ENCODE measurements at places on chromosomes 3 and 15. TPM values are rescaled to one million over a fixed set of nuclear protein-coding genes. Genes with fewer than 3 reads are reported as not detected.

Gene RTP1
- not detected for total RNA-seq

Gene PRTG
- not detected for total RNA-seq

Gene CADPS
- not detected for total RNA-seq

GRCh38 chr3:151037746-151038477, 47.6 kb upstream of the MED12L start:
- ATAC-seq: no peak

GRCh38 chr3:107028626-107029025, 348.6 kb upstream of the CCDC54 start:
- ATAC-seq: no peak

DNA sequence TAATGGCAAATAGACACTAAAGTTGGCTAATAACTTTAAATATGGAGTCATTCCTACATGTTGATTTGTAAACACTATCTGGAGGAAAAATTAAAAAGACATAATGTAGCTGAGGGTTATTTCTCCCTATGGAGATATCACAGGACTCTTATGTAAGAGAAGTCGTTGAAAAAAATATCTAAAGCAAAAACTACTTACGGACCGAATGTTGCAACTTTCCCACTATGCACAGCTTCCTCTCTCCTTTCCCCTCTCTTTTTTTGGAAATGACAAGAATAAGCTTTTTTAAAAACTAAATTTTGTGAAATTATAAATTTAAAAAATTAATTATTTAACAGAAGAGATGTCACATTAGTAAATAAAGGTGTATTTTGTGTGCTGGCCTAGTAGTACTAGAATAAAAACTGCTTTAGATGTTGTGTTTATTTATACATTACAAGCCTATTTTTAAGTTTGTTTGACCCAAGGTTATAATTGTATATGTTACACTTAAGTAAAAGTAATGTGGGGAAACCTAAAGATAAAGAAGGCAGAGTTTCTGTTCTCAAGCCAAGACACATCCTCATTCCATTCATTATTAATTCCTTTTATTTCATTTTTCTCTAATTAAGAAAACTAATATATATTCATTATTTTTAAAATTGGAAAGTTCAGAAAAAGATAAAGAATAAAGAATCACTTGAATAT, 20.7 kb upstream of the PPARG start:
- ATAC-seq: no peak

DNA sequence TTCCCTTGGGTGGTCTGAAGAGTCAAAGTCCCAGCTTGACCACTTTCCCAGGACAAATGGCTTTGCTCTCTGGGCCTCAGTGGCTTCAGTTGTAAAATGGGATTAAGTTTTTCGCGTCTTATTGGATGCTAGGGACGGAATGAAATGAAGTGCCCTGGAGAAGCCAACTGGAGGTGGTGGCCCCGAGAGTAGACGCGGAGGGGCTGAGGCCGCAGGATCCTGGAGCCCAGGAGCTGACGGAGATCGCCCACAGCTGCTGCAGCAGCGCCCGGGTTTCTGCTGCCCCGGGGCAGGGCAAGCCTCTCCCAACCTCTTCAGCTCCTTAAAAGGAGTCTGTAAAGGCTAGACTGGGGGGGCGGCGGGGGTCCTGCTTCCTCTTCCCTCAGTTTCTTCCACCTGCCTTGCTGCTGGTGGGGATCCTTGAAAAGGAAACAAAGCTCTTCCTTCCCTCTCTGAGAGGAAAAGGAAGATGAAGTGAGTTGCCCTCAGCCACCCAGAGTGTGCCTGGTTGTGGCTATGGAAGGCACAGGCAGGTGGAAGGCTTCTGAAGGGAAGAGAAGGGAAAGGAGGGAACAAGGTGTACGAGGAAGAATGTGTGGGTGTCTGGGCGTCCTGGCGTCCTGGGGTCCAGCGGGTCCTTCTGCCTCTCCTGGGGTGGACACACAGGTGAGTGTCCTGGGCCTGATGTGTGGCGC, 967 bp upstream of the BNC1 start:
- ATAC-seq: no peak

- no peak for ATAC-seq
Observed at GRCh38 chr3:154783521-154783931, 296.6 kb upstream of the MME start.

DNA sequence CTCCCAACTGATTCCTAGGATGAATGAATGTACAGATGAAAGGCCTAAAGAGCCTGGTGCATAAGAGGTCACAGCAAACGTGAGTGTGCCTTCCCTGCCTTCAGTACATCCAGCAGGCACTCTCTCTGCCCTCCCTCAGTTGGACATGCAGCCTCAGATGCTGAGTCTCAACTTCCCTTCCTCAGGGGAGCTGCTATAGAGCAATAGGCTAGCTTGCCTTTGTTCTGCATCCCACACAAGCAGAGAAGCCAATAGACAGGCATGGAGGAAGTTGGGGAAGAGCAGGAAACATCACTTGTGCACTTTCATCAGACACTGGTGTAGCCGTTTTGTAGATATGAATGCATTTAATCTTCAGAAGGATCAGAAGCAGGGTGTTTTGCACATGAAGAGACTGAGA, 147.5 kb upstream of the THBS1 start:
- ATAC-seq: no peak

- no peak for ATAC-seq
Observed at GRCh38 chr3:63878394-63879060, 14.9 kb downstream of the ATXN7 start.

- no peak for ATAC-seq
Observed at GRCh38 chr3:185880600-185880999, 55.8 kb upstream of the IGF2BP2 start.

GRCh38 chr15:96296264-96296663, 34.2 kb upstream of the NR2F2 start:
- no peak for ATAC-seq

DNA sequence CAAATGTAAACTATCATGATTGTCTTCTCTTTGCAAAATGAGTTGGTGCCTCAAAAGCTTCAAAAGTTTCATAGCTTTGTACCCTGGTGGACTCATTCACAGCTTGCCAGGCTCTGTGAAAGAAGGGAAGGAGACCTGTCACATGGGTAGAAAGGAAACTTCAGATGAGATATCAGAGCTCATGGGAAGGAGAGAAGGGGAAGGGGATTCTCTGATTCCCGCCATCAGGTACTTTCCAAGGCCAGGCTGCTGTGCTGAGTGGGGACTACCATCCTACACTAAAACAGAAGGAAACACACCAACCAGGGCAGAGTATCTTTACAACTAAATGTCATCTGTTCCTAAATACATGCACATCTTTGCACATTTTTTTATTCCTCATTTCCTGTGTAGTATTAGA, 9.2 kb downstream of the ILDR1 start:
- ATAC-seq: no peak

DNA sequence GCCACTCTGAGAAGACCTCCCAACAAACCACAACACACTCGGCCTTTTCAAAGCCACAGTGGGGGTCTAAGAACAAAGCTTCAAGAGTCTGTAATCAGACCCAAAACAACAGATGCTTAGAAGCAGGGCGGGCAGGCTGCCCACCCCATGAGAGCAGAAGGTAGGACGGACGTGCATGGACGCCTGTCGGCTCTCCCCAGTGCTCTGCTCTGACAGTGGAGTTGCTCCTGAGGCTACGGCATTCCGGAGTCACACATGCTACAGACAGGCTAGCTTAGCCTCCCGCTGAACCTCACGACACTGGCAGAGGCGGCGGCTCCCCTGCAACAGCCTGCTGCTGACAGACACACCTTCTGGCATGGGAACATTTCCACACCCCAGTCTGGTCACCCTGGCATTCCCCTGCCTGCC, 33.5 kb downstream of the SLCO2A1 start:
- no peak for ATAC-seq

GRCh38 chr3:128232376-128233178, 79.3 kb downstream of the EEFSEC start:
- no peak for ATAC-seq

- ATAC-seq: no peak
Observed at GRCh38 chr3:144229330-144229729, 257.7 kb downstream of the DIPK2A start.

Gene ALCAM
- total RNA-seq: 11.9 TPM

DNA sequence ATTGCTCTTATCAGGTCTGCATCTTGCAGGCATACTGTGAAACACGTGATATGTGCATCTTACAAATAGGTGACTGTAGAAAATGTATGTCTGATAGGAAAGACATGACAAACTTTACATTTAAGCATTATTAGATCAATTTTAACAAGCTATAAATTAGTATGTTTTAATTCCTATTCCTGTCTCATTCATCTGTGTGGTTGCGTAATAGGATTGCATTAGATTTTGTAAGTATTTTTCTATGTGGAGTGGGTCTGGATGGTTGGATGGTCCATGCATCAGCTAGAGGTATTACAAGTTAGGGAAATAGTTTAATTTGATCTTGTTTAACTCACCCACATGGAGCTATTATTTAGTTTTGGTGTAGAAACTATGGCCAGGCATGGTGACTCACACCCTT, 18.8 kb downstream of the ASTE1 start:
- no peak for ATAC-seq

DNA sequence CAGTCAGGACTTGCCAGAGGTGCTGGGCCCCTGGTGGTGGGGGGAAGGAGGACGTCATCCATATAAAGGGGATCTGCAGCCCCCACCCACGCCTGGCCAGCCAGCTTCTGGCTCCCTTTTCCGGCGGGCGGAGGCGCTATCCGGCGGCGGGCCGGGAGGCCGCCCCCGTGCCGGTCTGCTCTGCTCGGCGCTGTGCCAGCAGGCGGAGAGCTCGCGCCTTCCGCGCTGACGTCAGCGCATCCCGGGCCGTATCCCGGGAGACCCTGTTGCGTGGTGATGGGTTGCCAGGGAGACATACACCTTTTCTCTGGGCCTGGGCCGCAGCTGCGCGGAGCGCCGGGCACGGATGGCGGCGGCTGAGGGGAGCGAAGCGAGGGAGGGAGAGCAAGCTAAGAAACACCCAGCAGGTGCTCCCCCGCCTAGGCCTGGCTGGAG, 1.1 kb downstream of the FAM131A start:
- ATAC-seq: no peak

Gene ZPLD1
- not detected for total RNA-seq

GRCh38 chr3:11157421-11157820, 3.1 kb downstream of the HRH1 start:
- no peak for ATAC-seq

Gene STX19
- not detected for total RNA-seq

GRCh38 chr15:100788418-100789105, 91.1 kb upstream of the ALDH1A3 start:
- no peak for ATAC-seq

DNA sequence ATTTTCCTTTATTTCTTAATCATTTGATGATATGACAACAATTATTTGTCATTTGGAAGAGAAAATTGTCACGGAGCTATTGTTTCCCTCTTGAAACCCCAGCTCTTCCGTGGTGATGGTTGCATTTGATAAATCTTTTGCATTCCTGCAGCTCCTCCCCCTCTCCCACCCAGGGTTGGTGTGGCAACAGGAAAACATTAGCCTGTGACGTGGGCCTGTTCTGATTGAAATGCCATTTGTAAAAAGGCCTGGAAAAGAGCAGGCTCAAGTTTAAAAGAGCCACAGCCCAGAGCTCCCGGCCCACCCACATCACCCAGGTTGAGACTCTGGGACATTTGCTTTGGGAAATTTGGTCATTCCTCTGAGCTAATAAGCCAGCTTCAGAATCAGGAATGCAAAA, 282.5 kb downstream of the RPLP1 start:
- no peak for ATAC-seq

- no peak for ATAC-seq
Observed at GRCh38 chr3:190266913-190267290, 55.3 kb downstream of the CLDN1 start.

- no peak for ATAC-seq
Observed at GRCh38 chr3:32148351-32148750, 41.9 kb downstream of the GPD1L start.

DNA sequence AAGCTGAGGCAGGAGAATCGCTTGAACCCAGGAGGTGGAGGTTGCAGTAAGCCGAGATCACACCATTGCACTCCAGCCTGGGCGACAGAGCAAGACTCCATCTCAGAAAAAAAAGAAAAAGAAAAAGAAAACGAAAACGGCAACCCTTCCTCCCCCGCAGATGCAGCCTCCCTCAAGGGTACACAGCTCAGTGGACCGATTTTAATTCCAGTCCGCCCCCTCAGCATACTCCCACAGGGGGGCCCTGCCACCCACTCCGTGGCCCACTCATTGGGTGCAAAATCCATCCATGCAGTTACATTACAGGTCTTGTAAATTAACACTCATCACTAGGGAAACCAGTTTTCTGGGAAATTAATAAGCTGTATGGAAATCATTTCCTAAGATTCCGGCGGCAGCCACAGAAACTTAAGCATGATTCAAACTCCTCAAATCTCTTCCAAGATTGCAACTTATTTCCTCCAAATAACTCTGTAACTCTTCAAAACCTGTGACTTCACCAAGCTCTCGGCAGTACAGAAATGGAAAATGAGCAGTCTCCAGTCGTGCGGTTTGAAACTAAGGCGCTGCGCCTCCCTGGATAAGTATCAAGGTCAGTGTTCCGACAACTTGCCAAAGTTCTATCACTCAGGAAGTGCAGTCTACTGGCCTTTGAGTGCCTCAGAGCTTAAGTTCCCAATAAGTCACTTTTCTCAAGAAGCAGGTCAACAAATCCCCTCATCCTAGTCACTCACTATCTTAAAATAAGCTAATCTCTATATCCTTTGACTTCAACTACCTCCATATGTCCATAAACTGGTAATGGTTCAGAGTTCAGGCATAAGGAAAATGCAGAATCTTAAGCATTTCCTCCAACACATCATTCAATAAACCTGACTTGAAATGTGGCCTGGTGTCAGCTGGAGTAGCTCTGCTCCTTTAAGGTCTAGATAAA, 24.7 kb upstream of the KLHL6 start:
- no peak for ATAC-seq

GRCh38 chr3:72487078-72487765, 361.0 kb downstream of the SHQ1 start:
- peak; percentile 50 for ATAC-seq

DNA sequence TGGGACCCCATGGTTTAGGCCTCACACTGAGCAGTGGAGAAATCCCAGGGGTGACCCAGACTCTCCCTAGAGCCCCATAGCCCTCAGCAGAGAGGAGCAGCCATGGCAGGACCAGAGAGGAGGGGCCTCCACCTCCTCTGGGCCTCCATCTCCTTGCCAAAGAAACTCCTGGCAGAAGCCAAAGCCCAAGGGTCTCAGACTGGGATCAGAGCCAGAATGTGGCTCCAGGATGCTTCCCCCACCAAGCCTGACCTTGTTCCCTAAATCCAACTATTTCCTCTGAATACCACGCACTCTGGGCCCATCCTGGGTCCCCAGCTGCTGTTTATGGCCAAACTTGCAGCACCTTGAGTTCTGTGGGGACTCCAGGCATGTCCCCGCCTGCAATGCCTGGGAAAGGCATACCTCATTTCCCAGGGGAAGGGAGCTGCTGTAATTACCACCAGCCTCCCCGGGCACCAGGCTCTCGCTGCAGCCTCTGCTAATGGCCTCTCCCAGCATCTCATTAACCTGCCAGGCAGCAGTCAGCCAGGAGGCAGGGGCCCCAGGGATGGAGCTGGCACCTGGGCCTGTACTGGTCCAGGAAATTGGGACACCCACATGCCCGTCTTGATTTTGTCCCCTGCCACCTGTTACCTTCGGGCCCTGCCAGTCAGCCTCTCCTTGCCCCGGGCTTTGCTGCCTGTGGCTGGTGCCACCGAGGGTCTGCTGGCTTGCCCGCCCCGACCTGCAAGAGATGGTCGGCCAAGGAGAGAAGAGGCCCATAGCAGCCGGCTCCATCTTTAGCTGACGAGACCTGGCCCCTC, 4.6 kb downstream of the CCDC9B start:
- ATAC-seq: no peak
